ENCODE measurements at places on chromosomes 16 and 17.

GRCh38 chr16:68200088-68200783 is 35.7 kb downstream of the ESRP2 start:
- no peak for DNase-seq

DNA sequence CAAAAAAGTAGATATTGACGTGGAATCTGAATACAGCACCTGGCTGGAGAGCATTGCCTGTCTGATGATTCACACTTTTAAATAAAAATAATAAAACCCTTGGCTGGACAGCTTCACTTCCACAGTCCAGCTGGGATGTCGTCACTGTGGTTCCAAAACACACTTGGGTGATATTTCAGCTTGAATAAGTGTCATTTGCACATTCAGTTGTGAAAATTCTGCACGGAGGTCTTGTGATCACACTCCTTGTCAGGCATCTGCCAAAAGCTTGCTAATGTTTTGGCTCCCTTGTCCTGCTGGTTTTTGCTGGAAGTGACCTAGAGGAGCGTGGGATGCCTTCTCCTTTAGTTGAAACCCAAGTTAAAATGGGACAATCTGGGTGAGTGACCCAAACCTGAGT is 60.7 kb downstream of the PCTP start:
- DNase-seq = no peak

DNA sequence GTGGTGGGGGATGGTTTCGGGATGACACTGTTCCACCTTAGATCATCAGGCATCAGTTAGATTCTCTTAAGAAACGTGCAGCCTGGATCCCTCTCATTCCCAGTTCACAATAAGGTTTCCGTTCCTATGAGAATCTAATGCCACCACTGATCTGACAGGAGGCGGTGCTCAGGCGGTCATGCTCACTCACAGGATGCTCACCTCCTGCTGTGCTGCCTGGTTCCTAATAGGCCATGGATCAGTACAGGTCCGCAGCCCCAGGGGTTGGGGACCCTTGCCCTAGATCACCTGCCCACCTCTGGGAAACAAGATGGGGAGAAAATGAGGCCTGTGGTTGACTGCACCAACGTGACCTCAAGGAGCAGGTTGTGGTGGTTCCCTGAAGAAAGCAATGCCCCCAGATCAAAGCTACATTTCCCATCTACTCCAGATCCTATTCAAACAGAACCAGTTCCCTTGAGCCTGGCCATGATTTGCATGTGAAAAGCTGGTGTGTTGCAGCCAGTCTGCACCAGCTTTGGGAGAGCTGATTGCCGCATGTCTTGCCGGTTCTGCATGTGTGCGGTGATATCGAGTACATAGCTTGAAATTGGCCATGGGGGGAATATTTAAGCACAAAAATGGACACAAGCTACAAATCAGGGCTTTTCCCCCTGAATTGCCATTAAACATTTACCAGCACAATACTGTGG is 183.2 kb upstream of the HSBP1 start:
- DNase-seq = no peak

GRCh38 chr17:73189417-73190099 is 3.3 kb upstream of the COG1 start:
- peak; percentile 79 for DNase-seq

DNA sequence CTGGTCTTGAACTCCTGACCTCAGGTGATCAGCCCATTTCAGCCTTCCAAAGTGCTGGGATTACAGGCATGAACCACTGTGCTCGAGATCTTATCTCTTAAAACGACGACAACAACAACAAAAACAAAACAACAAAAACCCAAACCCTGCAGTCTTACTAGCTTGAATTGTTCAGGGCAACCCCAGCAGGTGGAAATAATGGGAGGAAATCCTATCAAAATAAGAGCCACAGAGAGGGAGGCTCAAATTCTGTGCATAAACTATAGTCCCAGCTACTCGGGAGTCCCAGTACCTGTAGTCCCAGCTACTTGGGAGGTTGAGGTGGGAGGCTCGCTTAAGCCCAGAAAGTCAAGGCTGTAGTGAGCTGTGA is 16.5 kb upstream of the ATP6V0A1 start:
- DNase-seq = no peak

DNA sequence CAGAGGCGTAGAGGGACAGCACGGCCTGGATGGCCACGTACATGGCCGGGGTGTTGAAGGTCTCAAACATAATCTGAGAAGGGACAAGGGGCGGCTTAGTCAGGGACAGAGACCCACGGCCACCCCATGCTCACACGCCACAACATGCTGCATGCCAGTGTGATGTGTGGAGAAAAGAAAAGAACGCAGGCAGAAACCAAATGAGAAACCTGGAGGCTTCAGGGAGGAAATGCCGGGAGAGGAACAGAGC is 1.1 kb downstream of the ACTG1 start:
- no peak for DNase-seq

DNA sequence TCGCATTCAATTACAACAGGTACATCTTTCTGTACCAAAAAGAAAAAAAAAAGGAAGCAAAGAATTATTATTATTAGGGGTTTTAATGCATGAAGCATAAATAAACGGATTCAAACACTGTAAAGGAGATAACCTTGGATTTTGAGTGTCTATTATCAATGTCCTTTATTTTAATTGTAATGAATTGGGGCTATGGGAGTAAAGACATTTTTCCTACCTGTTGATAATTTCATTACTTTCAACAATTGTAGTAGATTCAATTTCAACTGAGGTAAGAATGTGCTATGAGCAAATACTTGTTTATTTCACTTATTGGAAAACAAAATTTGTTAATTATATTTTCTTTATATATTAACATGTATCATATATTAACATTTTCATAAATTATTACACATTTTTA is 855.6 kb downstream of the KCNJ2 start:
- no peak for DNase-seq

DNA sequence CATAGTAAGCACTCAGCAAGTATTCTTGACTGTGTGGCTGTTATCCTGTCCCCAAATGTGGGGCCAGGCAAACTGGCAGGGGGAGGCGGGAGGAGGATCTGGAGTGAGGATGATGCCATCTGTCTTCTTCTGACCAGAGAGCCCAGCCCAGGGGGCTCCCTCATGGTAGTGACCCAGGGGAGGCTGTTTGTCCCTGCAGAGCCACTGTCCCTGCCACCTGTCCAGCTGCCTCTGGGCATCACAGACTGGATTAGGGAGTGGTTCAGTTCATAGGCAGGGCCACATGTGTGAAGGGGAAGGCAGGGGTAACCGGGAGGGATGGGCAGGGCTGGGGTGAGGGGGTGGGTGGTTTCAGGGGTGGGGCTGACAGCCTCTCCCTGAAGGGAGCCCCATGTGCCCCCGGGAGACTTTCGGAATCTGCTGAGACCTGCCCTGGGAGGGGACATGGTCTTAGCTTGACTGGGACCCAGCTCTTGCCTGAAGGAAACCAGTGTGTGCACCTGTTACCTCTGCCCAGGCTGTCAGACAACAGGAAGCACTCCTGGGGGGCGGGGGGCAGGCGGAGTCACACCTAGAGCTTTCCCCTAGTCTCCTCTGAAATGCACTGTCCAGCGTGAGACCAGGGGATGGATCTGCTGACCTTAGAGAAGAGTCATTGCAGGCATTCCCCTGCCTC is 15.2 kb downstream of the ARHGAP23 start:
- no peak for DNase-seq

- DNase-seq = peak; percentile 83
Observed at GRCh38 chr17:79036596-79036995, 12.6 kb downstream of the C1QTNF1 start.

GRCh38 chr17:58756246-58757161 is 850 bp downstream of the PPM1E start:
- peak; percentile 4 for DNase-seq

DNA sequence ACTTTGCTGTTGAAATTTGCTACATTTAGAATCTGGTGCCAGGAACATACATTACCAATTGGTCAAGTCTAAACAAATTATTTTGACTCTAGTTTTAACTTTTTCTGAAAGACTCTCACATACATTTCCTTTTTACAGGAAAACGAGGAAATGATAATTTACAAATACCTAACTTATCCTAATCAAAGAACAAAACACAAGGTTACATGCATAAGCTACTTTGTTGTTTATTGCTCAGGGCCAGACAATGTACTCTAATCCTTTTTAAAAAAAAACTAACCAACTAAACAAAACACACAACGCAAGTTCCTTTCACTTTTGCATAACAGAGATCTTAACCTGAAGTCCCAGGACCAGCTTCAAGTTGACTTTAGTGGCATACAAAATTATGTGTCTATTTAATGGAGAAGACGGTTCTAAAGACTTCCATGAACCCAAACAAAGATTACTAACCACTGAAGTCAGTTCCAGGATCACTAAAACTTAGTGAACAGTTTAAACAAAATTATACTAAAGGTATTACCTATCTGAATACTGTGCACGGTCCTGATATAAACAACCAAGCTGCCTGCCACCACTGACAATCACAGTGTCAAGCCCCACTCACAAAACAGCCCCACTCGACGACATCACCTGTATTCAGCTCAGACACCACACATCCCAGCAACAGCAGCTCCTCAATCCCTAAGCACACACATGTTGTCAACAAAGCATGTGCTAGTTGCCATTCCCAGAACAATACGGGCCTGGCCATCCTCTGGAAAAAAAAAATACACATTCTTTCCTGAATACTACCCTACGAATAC is 1.9 kb downstream of the ZNF652 start:
- DNase-seq = peak; percentile 8

DNA sequence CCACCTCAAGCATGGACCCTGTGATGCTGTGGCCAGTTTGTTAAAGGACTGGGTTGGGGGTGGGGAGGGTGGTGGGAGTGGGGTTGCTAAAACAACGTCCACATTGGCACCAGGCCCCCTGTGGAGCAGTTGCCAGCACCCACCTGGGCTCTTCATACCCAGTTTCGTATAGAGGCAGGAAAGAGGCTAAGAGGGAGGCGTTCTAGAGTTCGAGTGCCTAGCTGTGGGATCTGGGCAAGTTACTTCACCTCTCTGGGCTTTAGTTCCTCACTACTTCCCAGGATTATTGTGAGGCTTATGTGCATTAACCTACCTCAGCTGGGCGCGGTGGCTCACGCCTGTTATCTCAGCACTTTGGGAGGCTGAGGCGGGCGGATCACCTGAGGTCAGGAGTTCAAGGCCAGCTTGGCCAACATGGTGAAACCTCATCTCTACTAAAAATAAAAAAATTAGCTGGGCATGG is 1.4 kb downstream of the MFAP4 start:
- no peak for DNase-seq

GRCh38 chr17:82703036-82703745 is 4.7 kb upstream of the RAB40B start:
- DNase-seq = no peak

GRCh38 chr17:56793531-56793930 is 40.2 kb downstream of the C17orf67 start:
- no peak for DNase-seq

GRCh38 chr17:17738901-17739300 is 57.6 kb downstream of the RAI1 start:
- DNase-seq = no peak

- no peak for DNase-seq
Observed at GRCh38 chr16:55369151-55369550, 45.1 kb downstream of the IRX6 start.

Measured in kidney tubule cell (primary cell).